Esophagus muscularis mucosa (tissue), 4 donors: ENCODE measurements at places on chromosomes 16 and 17.
A peak's percentile ranks its signal among the peaks of the same experiment; 100 is the strongest.

DNA sequence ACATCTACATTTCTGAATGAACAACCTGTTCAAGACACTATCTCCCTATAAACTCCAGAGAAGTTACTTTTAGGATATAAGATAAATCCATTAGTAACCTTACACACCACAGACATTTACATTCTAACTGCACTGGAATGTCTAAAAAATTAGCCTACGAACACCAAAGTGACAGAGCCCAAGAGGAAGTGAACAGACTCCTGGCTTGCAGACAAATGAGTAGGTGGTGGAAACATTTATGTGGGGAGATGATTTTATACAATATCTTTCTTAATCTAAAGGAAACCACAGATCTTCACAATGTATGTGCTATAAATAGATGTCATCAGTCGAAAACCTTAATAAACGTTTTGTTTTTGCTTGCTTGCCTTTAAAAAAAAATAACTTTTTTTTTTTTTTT is 18.8 kb downstream of the ZNF652 start:
- H3K4me1 ChIP-seq, result peaks cover 56% of the 10 kb centered on the region
- H3K36me3 ChIP-seq, result no peaks in the 10 kb centered on the region
- no peak overlapping the region for H3K4me3 ChIP-seq
- DNase-seq, result no peak

DNA sequence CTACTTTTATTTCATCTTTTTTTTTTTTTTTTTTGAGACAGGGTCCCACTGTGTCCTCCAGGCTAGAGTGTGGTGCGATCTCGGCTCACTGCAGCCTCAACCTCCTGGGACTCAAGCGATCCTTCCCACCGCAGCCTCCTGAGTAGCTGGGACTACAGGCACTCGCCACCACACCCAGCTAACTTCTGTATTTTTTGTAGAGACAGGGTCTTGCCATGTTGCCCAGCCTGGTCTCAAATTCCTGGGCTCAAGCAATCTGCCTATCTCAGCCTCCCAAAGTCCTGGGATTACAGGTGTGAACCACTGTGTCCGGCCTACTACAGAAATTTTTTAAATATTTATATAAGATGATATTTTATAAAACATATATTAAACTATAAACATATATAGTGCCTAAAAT is 4.8 kb downstream of the MYO18A start:
- H3K4me3 ChIP-seq, result no peak overlapping the region
- H3K4me1 ChIP-seq, result peaks cover 37% of the 10 kb centered on the region

GRCh38 chr17:45091778-45092425 is 30.8 kb downstream of the NMT1 start:
- no peak overlapping the region for H3K4me3 ChIP-seq
- H3K36me3 ChIP-seq, result peaks cover 37% of the 10 kb centered on the region
- no peak for DNase-seq
- peak overlapping the region; percentile 91 for H3K27ac ChIP-seq
- no peaks in the 10 kb centered on the region for H3K27me3 ChIP-seq

- H3K27ac ChIP-seq, result peak overlapping the region; percentile 60
- no peaks in the 10 kb centered on the region for H3K36me3 ChIP-seq
- H3K4me3 ChIP-seq, result no peak overlapping the region
- no peak for DNase-seq
- H3K27me3 ChIP-seq, result no peaks in the 10 kb centered on the region
- peaks cover 94% of the 10 kb centered on the region for H3K4me1 ChIP-seq
These were observed 116.5 kb downstream of the ZNF778 start for GRCh38 chr16:89334050-89334449.

DNA sequence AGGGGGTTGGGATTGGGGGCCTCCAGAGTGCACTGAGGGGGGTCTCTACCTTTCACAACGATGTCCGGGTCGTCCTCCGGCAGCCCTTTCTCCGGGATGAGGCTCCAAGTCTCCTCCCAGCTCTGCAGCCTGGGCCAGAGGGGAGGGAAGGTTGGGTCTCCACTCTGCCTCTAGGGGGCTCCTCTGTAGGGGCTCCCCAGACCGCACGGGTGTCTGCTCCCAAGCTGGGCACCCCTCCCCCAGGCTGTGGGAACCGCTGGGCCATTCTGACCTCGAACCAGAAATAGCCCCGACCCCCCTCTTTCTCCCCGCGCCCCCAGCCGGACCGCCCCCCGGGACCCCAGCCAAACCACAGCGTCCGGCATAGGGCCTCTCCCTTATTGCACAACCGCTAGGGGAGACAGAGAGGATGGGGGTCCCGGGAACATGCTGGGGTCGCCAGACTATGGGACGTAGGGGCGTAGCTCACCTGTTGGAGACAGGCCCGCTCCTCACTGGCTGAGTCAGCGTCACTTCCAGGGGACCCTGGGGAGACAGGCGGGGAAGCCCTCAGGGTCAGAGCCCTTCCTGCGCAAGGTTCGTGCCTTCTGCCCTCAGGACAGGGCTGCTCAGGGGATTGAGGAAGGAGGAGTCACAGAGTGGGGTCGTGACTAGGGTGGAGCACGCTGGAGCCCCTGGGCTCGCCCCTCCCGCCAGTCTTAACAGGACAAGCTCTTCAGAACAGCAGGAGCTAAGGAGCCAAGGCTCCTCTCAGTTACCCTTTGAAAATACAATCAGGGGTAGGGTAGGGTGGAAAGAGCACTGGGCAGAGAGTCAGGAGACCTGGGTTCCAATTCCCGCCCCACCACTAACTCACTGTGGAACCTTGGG is 2.7 kb downstream of the PLEKHH3 start:
- H3K36me3 ChIP-seq, result peaks cover 21% of the 10 kb centered on the region
- DNase-seq, result no peak
- H3K27me3 ChIP-seq, result no peaks in the 10 kb centered on the region
- peak overlapping the region; percentile 89 for H3K4me3 ChIP-seq
- peaks cover 87% of the 10 kb centered on the region for H3K4me1 ChIP-seq
